Transverse colon (tissue), 4 donors: ENCODE measurements at places on chromosomes 4 and X.

DNA sequence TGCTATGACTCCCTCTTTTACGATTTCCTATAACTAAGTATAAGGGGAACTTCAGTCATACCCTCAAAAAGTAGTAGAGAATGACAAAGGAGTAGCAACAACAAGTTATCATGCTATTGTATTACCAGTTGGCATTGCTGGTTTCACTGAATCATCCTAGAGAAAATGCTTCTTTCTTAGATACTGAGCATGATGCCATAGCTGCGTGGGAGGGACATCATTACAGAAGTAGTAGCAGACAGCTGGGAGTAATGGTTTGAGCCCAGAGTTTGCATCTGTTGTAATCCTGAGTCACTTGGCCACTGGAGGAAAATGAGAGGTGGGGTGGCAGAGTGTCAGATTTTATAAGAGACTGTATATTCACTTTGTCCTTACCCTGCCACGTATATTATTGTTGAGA, 38.6 kb downstream of the MTMR1 start:
- H3K27ac ChIP-seq = no peak overlapping the region
- H3K4me1 ChIP-seq = no peaks in the 10 kb centered on the region
- no peak overlapping the region for H3K4me3 ChIP-seq

DNA sequence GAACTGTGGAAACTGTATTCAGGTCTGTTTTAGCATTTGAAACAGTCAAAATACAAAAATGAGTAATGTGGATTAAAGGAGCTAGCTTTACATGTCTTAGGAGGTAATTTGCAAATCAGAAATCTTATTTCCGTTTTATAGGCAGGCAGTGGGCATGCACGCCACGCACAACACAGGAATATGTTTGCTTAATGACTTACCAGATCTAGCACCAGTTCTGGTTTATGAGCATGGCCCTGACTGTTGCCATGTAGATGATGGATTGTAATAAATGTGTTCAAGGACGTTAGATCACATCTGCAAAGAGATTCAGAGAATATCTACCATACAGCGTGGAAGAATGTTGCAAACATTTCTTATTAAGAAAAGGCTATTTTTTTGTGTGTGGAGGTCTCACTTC, 344.5 kb upstream of the NR3C2 start:
- H3K27ac ChIP-seq = peak overlapping the region; percentile 64
- H3K4me3 ChIP-seq = no peak overlapping the region
- H3K36me3 ChIP-seq = no peaks in the 10 kb centered on the region
- DNase-seq = peak; percentile 37

DNA sequence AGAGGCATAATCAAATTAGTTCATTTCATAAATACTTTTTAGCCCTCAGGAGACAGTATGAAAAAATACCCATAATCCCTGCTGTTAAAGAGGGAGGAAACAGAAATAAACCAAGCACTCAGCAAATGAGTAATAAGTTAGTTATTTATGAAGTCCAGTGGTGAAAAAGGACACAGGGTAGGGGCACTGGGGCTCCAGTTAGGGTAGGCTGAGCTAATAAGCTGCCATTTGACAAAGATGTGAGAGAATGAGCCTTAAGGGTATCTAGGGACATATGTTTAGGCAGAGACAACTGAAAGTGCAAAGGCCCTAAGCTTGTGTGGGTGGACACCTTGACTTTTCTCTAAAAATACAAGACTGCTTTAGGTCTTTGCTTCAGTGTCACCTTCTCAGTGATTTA, 94.4 kb downstream of the IL15 start:
- peaks cover 8% of the 10 kb centered on the region for H3K36me3 ChIP-seq
- no peaks in the 10 kb centered on the region for H3K27me3 ChIP-seq
- no peak overlapping the region for H3K4me3 ChIP-seq
- H3K27ac ChIP-seq = no peak overlapping the region
- H3K4me1 ChIP-seq = no peaks in the 10 kb centered on the region
- DNase-seq = no peak

DNA sequence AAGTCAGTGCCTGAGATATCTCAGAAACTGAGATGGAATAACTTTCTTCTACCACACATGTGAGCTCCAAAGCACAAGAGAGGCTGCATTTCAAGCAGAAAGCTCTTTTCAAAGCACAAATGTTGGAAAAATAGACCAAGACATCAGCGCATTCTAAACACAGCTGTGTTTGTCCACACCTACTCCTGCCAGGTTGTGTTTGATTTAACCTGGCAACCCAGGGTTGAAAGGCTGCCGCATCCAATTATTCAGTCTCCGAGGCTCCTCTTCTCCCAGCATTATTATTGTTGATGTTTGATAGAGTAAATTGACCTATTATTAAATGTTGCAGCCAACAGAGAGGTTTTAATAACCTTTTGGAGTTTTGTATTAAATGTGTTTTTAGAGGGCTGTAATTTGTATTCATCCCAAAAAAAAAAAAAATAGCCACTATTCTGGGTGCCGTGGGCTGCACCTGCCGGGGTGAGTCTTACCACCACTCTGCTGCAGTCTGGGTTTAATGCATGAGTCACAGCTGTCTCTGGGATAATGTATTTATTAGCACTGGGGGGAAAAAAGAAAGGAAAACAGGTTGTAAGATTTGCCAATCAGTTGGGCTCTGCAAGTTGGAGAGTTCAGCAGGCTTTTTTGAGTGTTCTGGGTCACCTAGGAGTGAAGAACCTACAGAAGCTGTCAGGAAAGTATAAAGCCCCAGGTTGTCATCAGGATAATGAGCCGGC, 105.2 kb upstream of the NOCT start:
- no peaks in the 10 kb centered on the region for H3K27me3 ChIP-seq
- no peak for DNase-seq
- no peak overlapping the region for H3K4me3 ChIP-seq
